ENCODE measurements at places on chromosomes 16 and 17.

- DNase-seq, result no peak
These were observed 4.5 kb upstream of the FOXN1 start for GRCh38 chr17:28501421-28502284.

DNA sequence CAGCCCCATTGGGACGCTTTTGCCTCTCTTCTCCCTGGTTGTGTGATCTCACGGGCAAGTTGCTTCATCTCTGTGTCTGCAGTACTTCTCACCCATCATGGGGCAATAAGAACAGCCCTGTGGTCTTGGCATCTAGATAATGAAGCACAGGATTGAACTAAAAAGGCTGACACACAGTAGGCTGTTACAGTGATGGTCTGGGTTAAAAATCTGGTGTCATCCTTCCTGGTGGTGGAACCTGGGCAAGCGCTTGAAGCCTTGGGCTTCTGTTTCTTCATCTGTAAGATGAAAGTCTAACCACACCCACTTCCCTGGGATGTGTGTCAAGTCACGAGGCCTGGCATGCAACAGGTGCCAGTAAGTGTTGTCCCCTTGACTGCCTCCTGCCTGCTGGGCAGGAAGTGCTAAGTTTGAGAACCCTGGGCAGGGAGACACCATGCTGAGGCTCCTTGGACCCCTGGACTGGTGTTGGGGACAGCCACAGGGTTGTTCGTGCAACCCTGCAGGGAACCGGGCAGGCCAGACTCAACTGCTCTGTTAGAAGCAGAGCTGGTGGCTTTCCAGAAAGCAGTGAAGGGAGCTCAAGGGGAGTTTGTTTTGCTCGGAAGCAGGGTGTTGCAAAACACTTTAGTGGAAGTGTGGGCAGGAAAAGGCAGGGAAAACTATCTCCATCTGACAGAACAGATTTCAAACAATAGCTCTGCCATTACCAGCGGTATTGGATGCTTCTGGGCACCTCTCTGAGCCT, 5.9 kb upstream of the MAP2K3 start:
- DNase-seq, result no peak

GRCh38 chr16:57628008-57628781, at the start of gene ADGRG1:
ADGRG1 (plus strand) TSS chr16:57628630; CDS start chr16:57650288, 21,658 bp downstream.
- DNase-seq, result peak; percentile 87

DNA sequence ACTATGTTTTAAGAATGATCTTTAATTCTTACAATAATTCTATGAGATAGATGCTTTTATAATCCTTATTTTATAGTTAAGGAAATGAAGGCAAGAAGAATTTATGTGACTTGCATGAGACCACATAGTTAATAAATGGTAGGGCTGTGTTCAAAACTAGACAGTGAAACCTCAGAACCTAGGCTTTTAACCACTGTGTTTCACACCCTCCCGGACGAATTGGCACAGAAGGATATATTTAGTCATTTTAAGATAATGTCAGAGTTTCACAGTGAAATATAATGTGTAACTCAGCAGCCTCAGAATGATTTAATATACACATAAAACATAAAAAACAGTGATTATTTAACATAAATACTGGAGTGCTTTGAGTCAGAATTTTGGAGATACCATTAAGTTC, 57.0 kb downstream of the NSRP1 start:
- no peak for DNase-seq

- no peak for DNase-seq
These were observed 11.5 kb downstream of the KATNB1 start for GRCh38 chr16:57747091-57747490.

DNA sequence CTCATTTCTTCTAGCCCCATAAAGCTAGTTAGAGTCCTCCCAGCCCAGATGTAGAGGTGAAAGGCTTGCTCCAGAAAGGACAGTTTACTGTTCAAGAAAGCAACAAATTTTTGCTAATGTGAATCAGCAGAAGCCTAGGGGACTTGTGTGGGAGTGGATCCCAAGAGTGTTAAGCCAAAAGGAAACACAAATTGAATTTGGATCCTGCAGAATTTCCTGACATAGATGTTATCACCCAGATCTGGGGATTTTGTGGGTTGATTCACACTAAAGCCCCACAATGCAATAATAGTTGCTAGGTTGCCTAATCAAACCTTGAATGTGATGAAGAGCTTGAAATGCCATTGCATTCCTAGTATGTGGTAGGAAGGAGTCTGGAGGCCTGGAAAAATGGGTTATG, 135.2 kb upstream of the HS3ST3A1 start:
- no peak for DNase-seq

- DNase-seq, result no peak
These were observed 14.6 kb downstream of the ACE start for GRCh38 chr17:63491413-63491812.

- no peak for DNase-seq
These were observed 19.7 kb downstream of the TEKT3 start for GRCh38 chr17:15321556-15322251.

- no peak for DNase-seq
These were observed 45.0 kb upstream of the LHX1 start for GRCh38 chr17:36892112-36892838.

DNA sequence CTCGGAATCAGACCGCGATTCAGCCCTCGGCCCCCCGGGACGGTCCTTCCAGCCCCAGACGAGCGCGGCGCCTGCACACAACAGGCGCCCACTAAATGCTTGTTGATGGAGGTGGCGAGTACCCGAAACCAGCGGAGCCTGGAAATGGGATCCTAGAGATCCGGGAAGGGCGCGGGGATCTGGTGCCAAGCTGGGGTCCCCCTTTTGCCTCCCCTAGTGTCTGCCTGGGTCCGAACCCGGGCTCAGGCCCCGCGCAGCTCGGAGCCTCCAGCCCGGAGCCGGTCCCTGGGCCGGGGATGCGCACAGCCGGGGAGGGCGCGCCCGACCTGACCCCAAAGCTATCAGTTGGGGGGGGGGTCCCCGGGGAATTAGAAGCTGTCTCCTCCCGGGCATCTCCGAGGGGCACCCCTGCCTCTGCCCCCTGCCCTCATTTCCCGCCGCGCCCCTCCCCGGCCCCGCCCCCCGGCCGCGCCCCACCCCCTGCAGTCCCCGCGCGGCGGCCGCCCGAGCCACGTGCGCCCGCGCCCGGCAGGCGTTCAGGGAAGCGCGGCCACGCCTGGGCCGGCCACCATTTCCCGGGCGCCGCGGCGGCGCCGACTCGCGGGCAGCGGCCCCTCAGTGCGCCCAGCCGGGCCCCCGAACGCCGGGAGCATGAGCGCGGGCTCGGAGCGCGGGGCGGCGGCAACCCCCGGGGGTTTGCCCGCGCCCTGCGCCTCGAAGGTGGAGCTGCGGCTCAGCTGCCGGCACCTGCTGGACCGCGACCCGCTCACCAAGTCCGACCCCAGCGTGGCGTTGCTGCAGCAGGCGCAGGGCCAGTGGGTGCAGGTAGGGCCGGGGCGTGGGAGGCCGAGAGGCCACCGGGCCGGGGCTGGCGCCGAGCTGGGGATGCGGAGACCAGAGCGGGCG, at the start of gene CPNE7:
Gene CPNE7, plus strand, starts transcription at position 512 of the 906 bp plus-strand sequence. Its CDS starts 140 bp downstream, at position 652.
- no peak for DNase-seq

DNA sequence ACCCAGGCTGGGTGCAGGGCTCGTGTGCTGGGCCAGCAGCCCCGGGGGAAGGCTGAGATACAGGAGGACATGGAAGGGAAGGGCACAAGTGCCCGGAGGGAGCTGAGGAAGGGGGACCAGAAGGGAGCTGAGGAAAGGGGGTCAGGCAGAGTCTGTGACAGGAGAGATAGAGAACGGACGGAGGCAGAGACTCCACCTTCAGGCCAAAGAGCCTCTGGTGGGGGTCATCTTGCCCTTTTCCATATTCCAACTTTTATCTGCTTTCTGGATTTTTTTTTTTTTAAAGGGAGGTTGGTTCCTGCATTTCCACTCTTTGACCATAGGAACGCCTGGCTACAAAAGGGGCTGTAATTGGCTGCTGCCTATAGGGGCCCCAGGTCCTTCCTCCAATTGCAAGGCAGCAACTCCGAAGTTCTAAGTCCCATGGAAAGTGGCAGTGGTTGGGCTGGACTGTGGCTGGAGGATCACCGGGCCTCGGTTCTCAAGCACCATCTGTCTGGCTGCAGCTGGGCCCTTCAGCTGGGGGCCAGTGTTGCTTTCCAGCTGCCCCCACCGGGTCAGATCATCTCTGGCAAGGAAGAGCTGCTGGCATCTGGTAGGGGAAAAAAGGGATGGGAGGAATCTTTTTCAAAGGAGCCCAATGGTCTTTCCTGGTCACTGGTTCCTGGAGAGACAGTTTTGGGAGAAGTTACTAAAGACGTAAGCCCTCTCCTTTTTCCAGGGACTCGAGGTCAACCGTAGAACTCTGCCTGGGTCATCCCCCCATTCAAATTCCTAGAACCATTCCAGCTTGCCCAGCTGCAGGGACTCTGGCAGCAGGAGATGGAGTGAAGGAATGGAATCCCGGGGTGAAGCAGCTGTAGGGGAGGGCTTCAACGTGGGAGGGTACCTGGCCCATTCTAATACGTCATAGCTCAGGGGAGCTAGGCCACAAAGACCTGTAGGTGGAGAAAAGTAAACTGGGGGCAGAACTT, 13.1 kb upstream of the MRPS23 start:
- DNase-seq, result peak; percentile 86

DNA sequence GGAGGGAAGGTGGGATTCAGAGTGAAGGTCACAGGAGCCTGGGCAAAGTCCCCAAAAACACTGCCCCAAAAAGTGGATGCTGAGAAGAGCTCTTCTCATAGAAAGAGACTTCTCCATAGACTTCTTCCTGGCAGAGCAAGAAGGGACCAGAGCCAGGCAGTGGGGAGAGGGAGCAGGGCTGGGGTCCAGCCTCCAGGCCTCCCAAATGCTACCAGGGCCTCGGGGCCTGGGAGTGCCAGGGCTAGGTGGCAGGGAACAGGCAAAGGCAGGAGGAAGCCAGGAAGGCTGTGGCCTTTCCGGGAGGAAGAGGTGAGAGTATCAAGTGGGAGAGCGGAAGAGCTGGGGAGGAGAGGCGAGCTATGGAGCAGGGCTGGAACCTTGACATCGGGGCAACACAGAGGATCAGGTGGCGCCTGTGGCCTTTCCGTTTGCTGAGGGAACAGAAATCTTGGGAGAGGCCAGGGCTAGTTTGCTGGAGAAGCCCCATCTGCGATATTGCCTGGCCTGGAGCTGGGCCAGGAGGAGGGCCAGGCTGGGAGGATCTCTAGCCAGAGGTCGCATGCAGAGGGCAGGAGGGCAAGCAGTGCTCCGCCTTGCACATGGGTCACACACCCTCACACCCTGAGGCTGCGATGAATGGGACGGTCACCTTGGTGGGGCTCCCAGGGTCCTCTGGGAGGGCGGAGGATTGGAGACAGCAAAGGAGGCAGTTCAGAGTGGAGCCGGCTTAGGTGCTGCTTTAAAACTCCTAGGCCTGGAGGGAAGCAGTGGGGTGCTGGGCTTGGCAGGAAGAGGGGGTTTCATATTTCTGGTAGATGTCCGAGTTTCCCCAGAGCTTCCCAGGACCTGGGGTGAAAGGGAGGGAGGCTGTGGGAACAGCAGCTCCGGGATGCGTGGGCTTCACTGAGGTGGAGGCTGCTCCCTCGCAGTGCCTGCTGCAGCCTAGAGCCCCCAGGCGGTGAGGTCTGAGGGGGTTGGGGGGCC, 3.4 kb downstream of the SLC16A5 start:
- no peak for DNase-seq

DNA sequence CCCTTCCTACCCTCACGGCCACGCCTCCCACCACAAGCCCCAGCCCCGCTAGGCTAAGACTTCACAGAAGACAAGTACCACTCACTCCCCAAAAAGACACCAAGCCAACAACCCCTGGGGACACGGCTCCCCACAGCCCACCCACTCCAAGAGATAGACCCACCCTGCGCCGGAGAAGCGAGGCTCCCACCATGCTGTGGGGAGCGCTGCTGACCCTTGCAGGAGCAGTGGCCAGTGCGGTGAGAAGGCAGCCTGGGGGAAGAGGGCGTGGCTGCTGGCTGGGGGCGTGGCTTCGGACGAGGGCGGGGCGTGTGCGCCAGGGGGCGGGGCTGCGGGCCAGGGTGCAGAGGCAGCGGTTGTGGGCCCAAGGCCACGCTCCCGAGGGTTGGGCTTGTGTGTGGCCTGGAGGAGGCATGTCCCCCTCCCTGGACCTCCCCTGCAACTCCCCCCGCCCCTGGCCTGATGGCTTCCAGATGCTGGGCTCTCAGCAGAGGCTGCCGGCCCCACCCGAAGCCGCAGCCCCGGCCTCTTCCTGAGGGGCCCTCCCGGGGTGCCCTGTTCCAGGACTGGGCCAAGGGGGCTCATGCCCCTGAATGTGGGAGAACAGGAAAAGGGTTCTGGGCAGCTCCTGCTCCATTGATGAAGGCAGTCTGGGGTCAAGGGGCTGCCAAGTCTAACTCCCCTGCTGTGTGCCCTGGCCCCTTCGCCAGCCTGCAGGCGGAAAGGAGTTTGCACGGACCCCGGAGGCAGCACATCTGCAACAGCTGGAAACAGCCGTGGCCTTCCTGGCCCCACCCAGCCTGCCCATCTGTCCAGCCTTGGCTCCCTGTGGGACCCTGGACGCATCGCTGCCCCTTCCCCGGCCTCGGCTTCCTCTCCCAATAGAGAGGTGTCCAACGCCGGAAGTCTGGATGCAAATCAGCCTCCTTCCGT, 9.1 kb downstream of the TFAP4 start:
- DNase-seq, result no peak

GRCh38 chr17:385178-385835, 32.7 kb upstream of the RPH3AL start:
- DNase-seq, result no peak

DNA sequence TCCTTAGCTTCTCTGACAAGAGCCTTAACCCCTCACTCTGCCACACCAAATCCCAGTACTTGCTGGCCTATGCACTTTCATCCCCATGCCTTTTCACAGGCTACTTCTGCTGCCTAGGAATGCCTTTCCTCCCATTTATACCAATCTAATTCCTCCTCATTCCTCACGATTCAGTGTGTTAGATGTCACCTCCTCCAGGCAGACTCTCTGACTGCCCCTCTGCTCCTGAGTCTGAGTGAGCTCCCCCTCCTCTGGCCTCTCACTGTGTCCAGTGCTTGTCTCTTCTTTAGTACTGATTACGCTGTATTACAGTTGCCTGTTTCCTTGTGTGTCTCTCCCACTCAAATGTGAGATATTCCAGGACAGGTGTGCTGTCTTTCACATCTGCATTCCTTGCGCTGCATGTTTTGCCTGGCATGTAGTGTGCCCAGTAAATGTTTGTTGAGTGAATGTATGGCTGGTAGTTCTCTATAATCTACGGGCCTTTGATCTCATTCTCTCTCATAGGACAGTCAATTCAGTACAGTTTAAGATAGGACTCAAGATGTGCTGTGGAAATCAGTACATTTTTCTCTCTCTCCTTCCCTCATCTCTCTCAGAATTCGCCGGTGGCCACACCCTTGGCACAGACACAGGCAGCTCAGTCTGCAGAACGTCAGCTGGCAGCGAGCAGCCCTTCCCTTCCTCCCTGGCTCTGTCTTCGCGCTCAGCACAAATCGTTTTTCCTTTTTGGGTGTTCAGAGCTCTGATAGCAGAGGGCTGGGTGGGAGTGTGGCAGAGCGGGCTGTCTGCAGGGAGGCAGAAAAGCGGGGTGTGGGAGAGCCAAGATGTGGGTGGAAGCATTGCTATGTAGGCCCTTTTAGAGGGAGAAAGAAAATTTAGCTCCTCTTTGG, 18.5 kb downstream of the ARL4D start:
- DNase-seq, result no peak

GRCh38 chr16:29729116-29729521, 16.7 kb downstream of the C16orf54 start:
- no peak for DNase-seq

- DNase-seq, result no peak
These were observed 13.6 kb upstream of the TERF2 start for GRCh38 chr16:69399361-69399760.

- peak; percentile 99 for DNase-seq
These were observed at the start of the genes ATPAF2 and GID4 for GRCh38 chr17:18038861-18039534. ATPAF2 (minus strand) TSS chr17:18039168; CDS start chr17:18039013, 155 bp downstream. GID4 (plus strand) TSS chr17:18039408; CDS start chr17:18039465, 57 bp downstream.

- DNase-seq, result no peak
These were observed 9.3 kb downstream of the IL4R start for GRCh38 chr16:27322858-27323780.

- no peak for DNase-seq
These were observed 135.4 kb upstream of the CHMP6 start for GRCh38 chr17:80855948-80856862.

GRCh38 chr17:72362376-72363088, 241.7 kb downstream of the SOX9 start:
- DNase-seq, result no peak

Measured in globus pallidus (tissue), 1 donor.